Left kidney (tissue), 8 donors: ENCODE measurements at places on chromosomes 5 and 9. TPM values are rescaled to one million over a fixed set of nuclear protein-coding genes. Genes with fewer than 3 reads are reported as not detected.

SAPCD2 gene
- polyA plus RNA-seq = 7.2 TPM

- DNase-seq = no peak
These were observed 5.9 kb downstream of the COL5A1 start for GRCh38 chr9:134647359-134648080.

DNA sequence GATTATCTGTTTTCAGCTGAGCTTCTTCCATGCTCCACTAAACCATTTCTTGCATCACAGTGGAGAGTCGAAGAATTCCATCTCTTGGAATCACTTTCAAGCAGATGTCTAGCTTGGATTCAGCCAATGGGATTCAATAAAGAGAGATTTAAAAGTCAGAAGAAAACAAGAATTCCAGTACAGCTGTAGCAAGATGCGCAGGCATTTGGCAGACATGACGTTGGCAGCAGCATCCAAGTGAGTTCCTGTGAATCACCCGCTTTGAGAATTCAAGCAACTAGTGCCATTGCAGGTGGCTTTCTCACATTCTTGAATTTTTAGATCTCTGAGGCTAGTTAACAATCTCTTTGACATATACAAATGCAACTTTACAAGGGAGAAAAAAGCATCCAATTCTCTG lies 467.0 kb downstream of the CDH10 start:
- no peak for DNase-seq

- no peak for DNase-seq
These were observed 7.8 kb downstream of the LCP2 start for GRCh38 chr5:170289764-170290163.

PTGER4 gene
- polyA plus RNA-seq = 10.3 TPM

DNA sequence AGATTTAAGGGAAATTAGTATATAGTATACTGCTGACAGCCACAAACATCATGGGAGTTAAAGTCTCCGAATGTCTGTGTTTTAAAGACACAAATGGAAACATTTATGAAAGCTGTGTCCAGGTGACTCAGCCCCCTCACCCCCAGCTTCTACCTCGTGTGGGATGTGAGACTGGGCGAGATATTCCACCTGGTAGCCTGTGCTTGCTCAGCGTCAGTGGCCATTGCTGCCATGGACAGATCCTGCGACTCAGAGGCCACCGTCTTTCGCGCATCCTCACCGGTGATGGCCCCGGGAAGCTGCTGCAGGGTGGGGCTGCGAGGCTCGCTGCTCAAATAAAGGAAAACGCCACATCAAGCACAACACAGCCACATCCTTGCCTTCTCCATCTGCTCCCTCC lies 31.2 kb upstream of the EXOC3 start:
- DNase-seq = no peak

PDE6A gene
- polyA plus RNA-seq = 0.25 TPM

- DNase-seq = peak; percentile 50
These were observed 6.9 kb upstream of the NDUFB6 start for GRCh38 chr9:32579706-32580331.

GRCh38 chr9:90878562-90878961 lies 76.9 kb downstream of the SYK start:
- DNase-seq = no peak

GRCh38 chr5:139667730-139668063 lies 19.5 kb downstream of the CXXC5 start:
- DNase-seq = no peak

- DNase-seq = no peak
These were observed 116.0 kb downstream of the UNC13B start for GRCh38 chr9:35277628-35278359.

LRRC19 gene
- 19.4 TPM for polyA plus RNA-seq

DNA sequence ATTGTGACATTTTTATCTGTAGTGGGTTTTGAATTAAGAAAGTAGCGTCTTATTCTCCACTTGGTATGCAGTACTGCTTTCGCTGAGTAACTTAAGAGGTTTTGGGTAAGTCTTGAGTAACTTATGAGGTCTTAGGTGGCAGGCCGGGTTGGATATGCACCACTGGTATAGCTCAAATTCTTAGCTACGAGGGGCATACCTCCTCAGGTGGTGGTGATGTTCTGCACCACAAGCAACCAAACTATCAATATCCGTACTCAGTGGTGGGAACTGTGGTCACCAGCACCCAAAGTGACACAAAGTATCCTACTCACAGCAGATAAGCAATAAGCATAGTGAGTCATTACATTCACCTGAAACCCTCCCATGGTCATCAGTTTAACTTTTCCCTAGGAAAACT lies 13.7 kb downstream of the SMC2 start:
- no peak for DNase-seq

DNA sequence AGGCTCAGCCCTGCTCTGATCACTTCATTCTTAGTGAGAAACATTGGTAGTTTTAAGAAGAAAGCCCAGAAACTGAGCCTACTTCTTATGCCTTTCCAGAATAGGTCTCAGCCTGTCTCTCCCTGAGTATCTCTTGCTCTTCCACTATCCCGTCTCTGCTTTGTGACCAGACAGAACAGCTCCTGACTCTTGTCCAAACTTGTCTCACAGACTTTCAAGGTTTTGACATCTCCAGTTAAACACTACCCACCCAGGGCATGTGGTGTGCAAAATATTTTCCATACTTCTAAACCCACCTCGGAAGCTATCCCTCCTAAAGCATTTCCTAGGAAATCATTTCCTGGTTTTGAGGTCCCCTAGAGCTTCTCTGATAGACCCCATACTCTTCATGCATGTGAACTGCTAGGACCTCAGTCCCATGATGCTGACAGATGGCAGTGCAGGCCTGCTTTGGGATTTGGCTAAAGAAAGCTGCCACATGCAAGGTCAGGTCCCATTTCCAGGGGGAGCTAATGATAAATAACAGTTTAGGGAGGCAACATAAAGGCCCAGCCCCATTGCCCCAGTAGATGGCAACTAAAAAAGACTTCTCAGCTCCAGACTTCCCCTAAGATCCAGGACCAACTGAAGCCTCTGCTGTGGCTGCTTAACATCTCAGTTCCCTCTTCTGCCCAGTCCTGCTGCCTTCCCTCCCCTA lies 211.5 kb downstream of the MED10 start:
- no peak for DNase-seq

MEF2C gene
- 42.4 TPM for polyA plus RNA-seq

DNA sequence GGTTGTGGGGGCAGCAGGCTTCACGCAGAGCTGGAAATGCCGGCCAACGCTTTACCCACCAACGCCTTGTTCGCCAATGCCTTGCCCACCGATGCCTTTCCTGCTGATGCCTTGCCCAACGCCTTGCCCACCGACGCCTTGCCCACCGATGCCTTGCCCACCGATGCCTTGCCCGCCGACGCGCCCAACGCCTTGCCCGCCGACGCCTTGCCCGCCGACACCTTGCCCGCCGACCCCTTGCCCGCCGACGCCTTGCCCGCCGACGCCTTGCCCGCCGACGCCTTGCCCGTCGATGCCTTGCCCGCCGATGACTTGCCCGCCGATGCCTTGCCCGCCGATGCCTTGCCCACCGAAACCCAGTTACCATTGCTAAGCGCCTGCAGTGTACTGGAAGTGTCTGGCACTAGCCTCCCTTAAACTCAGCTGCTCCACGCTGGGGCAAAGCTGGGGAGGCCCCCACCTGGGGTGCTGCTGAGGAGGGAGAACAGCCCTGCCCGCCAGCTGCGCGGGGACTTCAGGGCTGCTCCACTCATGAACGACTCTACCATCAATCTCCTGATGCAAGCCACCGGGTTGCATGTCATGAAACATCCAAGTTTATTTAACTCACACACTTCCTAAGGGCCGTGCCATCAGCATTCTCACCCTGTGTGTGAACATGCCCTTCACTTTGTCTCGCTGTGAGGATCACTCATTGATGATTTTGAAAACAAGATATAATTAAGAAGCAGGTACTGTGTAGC lies 1.8 kb downstream of the SLC6A18 start:
- DNase-seq = no peak

DNA sequence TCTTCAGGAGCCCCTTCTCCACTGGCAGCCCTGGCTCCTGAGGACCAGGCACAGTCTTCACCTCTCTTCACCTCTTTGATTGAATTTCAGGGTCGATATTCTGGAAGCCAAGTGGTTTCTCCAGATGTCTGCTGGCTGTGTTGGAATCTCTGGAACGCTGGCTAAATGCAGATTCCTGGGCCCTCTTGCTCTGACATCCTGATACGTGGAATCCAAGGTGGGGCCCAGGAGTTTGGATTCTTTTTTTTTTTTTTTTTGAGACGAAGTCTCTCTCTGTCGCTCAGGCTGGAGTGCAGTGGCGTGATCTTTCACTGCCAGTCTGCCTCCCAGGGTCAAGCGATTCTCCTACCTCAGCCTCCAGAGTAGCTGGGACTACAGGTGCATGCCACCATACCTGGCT lies 26.8 kb upstream of the IER5L start:
- DNase-seq = no peak

GRCh38 chr9:108617676-108618075 lies 238.1 kb downstream of the ACTL7B start:
- DNase-seq = no peak

GRCh38 chr5:136020383-136021015 lies 8.3 kb upstream of the TGFBI start:
- no peak for DNase-seq

GRCh38 chr9:81625969-81626368 lies 63.4 kb downstream of the TLE1 start:
- DNase-seq = no peak

C9orf40 gene
- 6.4 TPM for polyA plus RNA-seq

KIF4B gene
- 0.28 TPM for polyA plus RNA-seq

- DNase-seq = no peak
These were observed 298.5 kb upstream of the CD180 start for GRCh38 chr5:67495072-67495471.

DNA sequence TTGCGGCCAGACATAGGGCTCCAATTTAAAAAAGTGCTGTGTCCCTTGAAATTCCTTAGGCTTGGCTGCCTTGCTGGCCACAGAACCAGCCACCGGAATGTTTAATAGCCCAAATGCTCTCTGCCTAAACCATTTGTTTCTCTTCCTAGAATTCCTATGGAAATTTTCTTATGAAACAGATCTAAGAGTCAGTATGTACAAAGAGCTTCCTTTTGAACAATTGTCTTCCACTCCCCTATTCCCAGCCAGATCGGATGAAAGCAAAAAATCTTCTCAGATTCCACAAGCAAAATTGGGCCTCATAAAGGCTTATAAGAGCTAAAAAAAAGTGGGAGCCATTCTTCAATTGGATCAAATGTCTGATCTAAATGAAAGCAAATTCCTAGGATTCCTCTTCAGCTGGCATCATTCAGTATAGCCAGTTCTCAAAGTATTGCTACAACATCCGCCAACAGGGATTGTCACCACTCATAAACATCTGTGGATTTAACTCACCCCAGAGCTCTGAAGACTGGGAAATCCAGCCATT lies 104.3 kb downstream of the CEMIP2 start:
- DNase-seq = no peak

KCNMB1 gene
- 1.1 TPM for polyA plus RNA-seq

DNA sequence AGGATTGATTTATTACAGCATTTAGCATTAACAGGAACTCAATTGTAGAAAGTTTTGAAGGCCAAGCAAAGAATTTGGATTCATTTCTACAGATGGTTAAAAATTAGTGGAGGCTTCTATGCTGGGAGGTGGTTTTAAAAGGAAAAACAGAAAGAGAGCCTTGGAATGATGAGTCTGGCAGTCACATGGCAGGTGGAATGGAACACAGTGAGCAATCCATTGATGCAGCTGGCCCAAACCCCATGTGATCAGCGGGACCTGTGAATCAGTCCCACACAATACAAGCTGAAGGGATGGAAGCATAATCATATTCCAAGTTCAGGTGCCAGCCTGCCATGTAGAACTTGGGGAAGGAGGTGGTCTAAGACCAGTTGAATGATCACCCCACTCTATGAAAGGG lies 147.9 kb downstream of the PIP5K1B start:
- no peak for DNase-seq

KDM4C gene
- polyA plus RNA-seq = 21.6 TPM

- no peak for DNase-seq
These were observed 8.8 kb upstream of the LCP2 start for GRCh38 chr5:170306381-170306831.

STOML2 gene
- 125 TPM for polyA plus RNA-seq

- DNase-seq = peak; percentile 29
These were observed 106.7 kb downstream of the SMIM15 start for GRCh38 chr5:61055434-61056006.

MRPL41 gene
- 11.7 TPM for polyA plus RNA-seq

CARD9 gene
- 1.8 TPM for polyA plus RNA-seq

GRCh38 chr9:21523021-21524014 lies 41.2 kb upstream of the IFNE start:
- no peak for DNase-seq
